ENCODE measurements at places on chromosomes 12 and 14.

GRCh38 chr12:121279507-121279915 lies 17.0 kb downstream of the CAMKK2 start:
- DNase-seq = no peak

GRCh38 chr12:57227315-57228115 lies 2.0 kb upstream of the SHMT2 start:
- no peak for DNase-seq

- DNase-seq = no peak
Measured at GRCh38 chr12:74579981-74580380, 42.3 kb downstream of the ATXN7L3B start.

DNA sequence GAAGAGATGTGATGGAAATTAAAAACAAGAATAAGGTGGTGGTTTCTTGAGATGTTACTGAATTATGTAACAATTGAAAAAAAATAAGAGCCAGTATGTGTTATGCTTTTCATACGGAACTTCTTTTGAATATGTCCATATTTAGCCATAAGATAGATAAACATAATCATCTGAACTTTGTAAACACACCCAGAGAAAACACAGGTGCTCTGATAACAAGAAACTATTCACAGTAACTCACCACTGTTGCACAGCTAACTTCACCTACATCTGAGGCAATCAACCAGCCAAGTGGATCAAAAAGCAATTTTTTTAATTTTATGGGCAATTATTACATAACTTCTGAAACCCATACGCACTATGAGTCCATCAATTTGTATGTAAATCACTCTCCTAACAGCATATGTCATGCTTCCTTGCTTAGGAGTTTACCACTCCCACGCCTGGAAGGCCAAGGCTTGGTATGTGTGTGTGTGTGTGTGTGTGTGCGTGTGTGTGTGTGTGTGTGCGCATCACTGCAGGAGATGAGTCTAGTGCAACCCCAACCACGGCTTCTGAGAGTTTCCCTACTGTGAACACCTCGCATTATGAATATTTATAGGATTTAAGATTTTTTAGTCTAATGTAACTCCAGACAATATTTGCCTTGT lies 443.4 kb downstream of the BCAT1 start:
- DNase-seq = no peak

Data from cortex of kidney (tissue), 1 donor.